Activated CD8-positive, alpha-beta memory T cell treated with anti-CD3 and anti-CD28 coated beads for 4 hours (primary cell): ENCODE measurements at places on chromosomes 1 and 21.

DNA sequence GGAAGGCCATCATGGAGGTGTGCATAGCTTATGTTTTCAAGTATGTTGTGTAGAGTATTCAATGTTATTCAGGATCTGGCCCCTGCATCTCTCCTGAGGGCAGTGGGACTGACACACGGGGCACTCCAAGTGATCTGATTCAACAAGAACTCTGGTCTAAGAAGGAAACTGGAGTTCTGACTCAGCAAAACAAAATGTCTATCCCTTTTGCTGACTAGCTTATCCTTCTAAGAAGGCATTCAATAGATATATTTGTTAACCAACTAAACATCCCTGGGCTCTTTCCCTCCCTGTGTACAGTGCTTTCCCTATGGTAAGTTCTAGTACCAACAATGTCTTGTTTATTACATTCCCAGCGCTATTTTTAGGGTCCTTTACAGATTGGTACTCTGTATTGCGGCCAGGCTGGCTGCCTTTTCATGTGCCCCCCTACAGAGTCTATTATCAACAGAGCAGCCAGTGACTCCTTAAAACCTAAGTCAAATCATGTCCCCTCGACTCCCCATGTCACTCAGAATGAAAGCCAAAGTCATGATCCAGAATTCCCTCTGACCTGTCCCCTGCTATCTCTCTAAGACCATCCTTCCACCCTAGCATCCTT, 304.9 kb downstream of the KCNH1 start:
- DNase-seq: no peak

GRCh38 chr21:41367945-41368734, 6.3 kb downstream of the MX2 start:
- DNase-seq: no peak

- no peak for DNase-seq
Measured at GRCh38 chr21:22225299-22225698, 1227.1 kb downstream of the NCAM2 start.

- peak; percentile 56 for DNase-seq
Measured at GRCh38 chr1:225460737-225461532, 33.1 kb upstream of the LBR start.

DNA sequence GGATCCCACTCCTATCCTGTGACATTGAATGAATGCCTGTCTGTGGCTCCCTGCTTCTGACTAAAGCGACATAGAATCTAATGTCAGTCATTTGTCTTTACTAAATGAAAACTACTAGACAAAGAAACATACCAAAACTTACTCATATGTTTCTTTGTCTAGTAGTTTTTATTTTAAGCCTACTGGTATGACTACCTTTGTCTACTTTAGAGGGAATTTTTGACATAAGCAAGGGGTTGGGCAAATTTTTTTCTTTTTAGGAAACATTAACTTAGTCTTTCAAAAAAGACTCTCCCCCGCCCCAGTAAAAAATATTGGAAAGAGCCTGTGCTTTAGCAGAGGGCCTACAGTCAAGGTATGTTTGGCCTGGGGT, 4.9 kb downstream of the NEK7 start:
- DNase-seq: no peak

DNA sequence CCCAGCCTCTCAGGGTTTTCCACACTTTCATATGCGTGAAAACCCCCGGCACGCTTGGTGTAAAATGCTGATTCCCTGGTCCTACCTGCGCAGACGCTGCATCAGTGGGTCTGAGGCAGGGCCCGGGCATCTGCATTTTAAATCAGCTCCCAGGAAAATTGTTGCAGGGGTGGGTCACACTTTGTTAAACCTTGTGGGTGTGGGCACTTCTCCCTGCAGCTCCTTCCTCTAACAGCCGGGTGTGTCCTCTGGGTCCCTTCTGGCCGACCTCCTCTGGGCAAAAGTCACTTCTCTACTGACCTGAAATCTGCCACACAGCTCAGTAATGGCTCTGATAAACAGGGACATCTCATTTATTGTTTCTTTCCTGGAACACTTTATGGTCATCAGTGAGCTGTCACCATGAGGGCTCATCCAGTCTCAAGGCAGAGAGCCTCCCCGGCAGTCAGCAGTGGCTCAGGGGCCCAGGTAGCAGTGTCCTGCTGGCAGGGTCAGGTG, 52.8 kb upstream of the TMPRSS2 start:
- DNase-seq: no peak

GRCh38 chr1:87115891-87116290, 201.5 kb downstream of the HS2ST1 start:
- DNase-seq: no peak

GRCh38 chr21:43306911-43307676, 119.8 kb downstream of the SIK1 start:
- DNase-seq: no peak

DNA sequence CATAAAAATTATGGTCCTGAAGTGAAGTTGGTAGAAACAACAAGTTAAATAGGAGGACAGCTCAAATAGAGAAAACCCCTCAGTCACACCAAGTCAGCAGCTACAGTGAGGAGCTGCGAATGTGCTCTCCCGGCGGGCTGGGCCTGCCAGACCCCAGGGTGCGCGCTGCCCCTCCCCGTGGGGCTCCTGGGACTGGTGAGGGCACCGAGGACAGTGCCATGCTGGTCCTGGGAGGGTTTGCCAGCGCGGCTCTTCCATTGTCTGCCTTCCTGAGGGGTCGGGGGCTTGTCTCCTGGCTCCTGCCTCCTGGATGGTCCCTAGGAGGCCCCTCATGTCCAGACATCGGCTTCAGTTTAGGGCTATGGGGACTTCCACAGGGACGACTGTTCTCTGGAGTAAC, 121.8 kb downstream of the PCBP3 start:
- DNase-seq: no peak

- no peak for DNase-seq
Measured at GRCh38 chr21:24395320-24395923, 1211.9 kb downstream of the MRPL39 start.

DNA sequence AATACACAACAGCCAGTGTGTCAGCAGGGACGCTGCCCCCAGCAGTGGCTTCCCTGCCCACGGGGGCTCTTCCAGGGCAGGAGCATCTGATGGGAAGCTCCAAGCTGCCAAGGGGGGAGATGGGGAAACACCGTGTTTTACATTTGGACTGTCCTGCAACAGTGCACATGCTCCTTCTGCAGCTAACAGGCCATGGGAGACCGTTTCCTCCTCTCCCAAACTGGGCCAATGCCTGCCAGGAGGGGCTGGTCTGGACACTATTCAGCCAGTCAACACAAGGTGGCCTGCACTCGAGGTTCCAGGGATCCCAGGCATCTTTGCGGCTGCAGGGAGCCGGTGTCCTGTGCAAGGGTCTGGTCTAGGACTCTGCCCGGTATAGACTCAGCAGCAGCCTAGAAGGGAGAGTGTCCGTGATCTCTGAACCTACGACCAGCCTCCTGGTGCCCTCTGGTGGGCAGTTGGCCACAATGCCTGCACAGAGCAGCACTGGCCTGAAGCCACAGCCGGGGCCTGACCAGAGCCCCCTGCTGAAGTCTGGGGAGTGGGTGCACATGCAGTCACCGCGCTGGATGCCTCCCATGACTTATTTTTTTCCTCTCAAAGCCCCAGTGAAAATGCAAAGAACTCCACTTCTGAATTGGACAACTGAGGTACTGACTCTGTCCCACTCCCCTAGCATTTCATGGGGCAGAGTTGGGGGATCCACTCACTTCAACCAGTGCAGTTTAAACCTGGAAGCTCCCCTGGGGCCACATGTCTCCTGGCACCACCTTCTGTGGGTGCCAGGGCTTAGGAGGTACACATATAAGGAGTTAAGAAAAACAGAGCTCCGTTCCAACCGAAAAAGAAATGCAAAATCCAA, 33.3 kb downstream of the RCC2 start:
- DNase-seq: no peak

- DNase-seq: no peak
Measured at GRCh38 chr1:229456016-229456415, 22.1 kb upstream of the ACTA1 start.

GRCh38 chr1:228873709-228874108, 138.4 kb downstream of the RHOU start:
- DNase-seq: no peak

- DNase-seq: no peak
Measured at GRCh38 chr21:19785941-19786340, 1212.3 kb upstream of the NCAM2 start.

GRCh38 chr1:182111496-182111895, 50.0 kb upstream of the ZNF648 start:
- DNase-seq: no peak

DNA sequence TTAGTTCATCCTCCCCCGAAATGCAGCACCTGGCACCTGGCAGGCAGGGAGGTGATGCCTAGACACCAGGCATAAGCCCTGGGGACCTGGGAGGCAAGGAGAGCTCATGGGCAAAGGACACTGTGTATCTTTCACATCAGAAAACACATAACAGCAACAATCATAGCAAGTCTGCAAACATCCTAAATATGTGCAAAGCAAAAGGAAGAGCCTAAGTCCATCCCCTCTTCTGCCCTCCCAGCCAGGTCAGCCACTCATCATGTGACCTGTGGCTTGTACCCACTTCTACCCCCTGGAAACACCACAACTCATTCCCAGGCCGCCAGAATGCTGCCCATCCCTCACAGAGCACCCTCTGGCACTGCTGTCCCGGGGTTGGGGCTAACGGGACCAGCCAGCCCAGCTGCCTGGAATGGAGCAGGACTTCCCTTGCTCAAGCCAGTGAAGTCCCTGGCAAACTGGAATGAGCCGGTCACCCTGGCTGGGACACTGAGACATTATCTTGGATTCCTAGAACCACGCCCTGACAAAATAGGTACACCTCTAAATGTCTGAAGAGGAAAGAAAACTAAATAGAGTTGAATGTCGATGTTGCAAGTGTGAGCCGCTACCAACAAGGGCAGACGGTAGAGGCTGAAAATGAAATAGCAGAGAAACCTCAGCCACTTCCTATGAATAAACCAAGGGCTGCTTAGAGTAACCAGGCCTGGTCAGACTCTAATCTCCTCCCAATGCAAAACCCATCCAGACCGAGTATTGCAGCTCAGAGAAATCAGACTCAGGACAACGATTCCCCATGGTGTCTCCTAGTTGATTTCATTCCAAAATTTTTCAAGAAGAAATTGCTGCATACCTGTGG, 29.4 kb downstream of the TMPRSS2 start:
- DNase-seq: no peak

DNA sequence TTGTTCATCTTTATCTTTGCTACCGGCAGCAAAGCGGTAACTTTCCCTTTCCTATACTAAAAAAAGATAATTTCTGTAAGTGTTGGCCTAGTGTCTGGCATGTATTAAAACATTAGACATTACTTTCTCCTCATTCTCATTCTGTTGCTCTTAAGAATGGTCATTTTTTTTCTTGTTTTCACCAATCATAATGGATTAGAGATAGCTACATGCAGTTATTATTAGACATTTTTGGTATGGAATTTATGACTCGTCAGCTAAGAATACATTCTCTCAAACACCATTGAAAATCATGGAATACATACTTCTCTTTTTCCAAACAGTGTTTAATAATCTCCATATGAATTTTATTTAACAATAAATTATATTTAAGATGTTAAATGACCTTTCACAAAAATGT, 1154.6 kb downstream of the BRINP3 start:
- no peak for DNase-seq

DNA sequence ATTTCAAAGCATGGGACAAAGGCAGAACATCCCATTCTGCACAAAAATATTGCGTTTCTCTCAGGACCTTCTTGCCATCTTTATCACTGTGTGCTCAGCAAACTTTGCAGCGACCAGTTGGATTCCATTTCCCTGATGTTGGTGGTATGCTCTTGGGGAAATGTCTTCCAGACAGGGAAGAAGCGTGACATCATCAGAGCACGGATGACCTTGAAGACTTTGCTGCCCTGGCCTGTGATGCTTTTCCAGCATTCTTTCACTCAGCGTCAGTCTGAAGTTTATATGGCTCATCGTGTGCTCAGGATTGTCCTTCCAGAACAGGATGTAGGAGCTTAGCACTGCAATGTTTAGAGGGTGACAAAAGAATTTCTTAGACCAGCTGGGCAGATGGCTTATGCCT, 131.4 kb upstream of the F3 start:
- DNase-seq: no peak

DNA sequence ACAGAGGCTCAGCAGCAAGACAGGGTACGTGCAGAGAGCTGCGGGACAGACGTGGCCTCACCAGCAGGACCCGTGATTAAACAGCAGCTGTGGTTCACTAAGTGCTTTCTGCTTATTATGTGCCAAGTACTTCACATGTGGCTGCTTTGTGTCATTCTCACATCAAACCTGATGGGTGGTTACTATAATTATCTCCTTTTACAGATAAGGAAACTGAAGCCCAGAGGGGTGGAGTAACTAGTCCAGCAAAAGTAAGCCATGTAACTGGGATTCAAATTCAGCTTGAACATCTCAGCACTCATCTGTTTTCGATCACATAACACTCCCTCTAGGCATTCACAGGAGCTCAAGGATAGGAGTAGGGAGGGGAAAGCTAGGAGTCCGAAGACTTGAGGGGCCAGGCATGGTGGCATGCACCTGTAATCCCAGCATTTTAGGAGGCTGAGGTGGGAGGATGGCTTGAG, 50.8 kb upstream of the CLIC4 start:
- DNase-seq: no peak

- DNase-seq: no peak
Measured at GRCh38 chr1:41674522-41674921, 190.0 kb upstream of the EDN2 start.

- DNase-seq: no peak
Measured at GRCh38 chr1:154453574-154454352, 48.3 kb upstream of the TDRD10 start.

GRCh38 chr1:121445679-121446078, 260.9 kb downstream of the SRGAP2C start:
- DNase-seq: no peak

- no peak for DNase-seq
Measured at GRCh38 chr1:175434283-175434860, 241.8 kb upstream of the KIAA0040 start.

- DNase-seq: no peak
Measured at GRCh38 chr1:67171978-67172377, 5.7 kb downstream of the IL23R start.

- no peak for DNase-seq
Measured at GRCh38 chr1:111958075-111958474, 31.4 kb downstream of the KCND3 start.

- no peak for DNase-seq
Measured at GRCh38 chr21:45528028-45528705, 14.1 kb downstream of the SLC19A1 start.

DNA sequence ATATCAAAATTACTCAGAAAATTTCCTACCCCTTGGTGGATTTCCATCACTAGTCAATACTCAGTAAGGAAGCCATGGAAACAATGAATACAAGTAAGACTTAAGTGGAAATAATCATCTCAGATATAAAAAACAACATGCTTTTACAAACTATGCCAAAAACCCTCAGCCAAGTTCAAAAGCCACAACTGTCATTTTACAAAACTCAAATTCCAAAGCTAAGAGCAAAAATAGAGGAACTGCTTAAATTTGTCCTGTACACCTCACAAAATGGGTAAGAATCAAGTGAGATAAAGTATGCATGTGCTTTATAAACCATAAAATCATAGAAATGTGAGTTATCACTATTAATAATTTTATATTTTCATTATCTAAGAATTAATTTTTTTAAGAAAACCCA, 9.6 kb downstream of the TMCO1 start:
- no peak for DNase-seq

- no peak for DNase-seq
Measured at GRCh38 chr21:41808094-41808493, 41.2 kb upstream of the RIPK4 start.

GRCh38 chr1:227729881-227730629, 5.0 kb downstream of the JMJD4 start:
- DNase-seq: no peak

GRCh38 chr1:61191433-61191720, 109.0 kb downstream of the NFIA start:
- DNase-seq: no peak
